ENCODE measurements at places on chromosomes 1 and 21.
A peak's percentile ranks its signal among the peaks of the same experiment; 100 is the strongest.

DNA sequence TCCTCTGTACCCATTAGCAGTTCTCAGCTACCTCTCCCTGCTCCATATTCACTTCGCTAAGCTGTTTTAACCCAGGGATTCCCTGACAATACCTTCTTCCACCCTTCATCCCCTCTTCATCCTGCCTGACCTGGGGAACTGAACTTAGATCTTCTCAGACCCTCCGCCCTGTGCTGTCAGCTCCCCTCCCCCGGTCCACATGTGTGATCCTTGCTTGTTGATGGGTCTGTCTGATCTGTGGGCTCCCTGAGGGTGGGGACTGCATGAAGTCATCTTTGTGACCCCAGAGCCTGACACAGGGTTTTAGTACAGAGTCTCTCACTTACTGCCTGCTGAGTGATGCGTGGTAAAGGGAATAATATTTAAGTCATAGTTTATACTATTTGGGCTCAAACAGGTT, 11.8 kb downstream of the CHAF1B start:
- no peak for DNase-seq

- no peak for DNase-seq
Measured at GRCh38 chr1:199959033-199959774, 68.3 kb upstream of the NR5A2 start.

GRCh38 chr1:194045416-194045815, 859.0 kb upstream of the B3GALT2 start:
- DNase-seq, result peak; percentile 8

- DNase-seq, result no peak
Measured at GRCh38 chr21:44952116-44952928, 12.5 kb downstream of the SLX9 start.

DNA sequence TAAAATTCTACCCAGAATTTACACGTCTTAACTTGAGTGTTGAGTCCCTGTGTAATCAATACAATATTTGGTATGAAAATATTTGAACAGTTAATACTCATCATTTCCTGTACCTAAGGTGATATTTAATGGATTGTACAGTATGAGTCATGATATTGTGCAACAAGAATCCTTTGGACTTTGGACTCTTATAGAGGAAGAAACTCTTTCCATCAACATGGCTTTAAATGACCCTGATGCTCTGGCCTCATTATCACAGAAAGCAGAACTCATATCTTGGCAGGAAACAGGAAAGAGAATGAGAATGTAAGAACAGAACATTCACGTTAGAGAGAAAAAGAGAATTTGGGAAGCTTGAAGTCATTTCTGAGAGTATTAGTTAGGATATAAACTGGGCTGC, 168.8 kb upstream of the B3GALT2 start:
- peak; percentile 77 for DNase-seq

GRCh38 chr1:19260211-19261138, 8.9 kb downstream of the MRTO4 start:
- DNase-seq, result peak; percentile 23

GRCh38 chr1:117664314-117664713, 58.5 kb downstream of the TENT5C start:
- no peak for DNase-seq

DNA sequence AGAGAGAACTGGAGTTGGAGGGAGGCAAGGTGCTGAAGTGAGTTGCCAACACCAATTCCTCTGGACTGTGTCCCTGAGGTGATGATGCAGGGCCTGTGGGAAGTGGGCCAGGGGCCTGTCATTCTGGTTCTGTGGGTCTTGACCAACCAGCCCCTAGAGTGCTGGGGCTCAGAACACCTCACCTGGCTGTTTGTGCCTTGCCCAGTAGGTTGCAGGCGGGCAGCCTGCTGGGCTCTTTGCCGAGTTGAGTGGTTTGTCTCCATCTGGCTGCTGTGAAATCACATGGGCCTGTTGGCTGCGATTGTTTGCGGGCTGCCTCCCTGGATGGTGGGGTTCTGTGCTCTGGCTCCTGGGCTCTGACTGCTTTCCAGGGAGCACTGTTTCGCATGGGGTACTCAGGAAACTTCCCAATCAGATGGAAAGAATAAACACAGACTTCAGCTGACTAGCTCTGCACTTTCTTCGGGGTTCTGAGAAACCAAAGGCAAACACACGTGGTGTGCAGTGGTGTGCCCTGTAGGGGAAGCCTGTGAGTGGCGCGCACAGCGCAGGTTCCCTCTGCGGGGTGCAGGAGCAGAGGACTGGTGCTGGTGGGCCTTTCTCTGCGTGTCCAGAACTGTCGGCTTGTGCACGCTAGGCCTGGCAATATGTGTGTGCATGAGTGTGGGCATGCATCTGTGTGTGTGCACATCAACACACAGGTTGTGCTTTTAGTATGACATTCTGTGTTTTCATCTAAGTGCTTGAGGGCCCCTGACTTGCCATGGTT, 95.1 kb downstream of the RHOU start:
- DNase-seq, result no peak

GRCh38 chr1:92342401-92342800, 43.5 kb downstream of the RPAP2 start:
- no peak for DNase-seq

GRCh38 chr1:233655301-233655740, 41.4 kb downstream of the KCNK1 start:
- peak; percentile 58 for DNase-seq

- no peak for DNase-seq
Measured at GRCh38 chr1:89995598-89996449, 914 bp downstream of the ZNF326 start.

DNA sequence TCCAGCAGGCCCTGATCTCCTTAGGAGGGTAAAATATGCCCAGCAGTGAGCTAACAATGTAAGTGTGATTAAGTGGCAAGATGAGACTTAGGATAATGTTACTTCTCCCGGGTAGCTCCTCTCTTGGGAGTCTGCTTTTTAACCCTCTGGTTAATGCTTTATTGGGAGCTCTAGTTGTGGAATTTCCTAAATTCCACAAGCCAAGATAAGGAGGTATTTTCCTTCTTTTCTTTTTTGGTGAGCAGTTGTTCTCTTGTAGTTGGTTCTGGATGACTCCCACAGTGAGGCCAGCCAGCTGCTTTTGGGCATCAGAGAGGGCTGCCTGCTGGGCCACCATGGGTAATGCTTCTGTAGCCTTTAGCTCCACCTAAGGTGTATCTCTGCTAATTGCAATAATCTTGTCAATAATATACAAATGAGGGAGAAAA, 19.3 kb downstream of the C1orf52 start:
- DNase-seq, result peak; percentile 46

DNA sequence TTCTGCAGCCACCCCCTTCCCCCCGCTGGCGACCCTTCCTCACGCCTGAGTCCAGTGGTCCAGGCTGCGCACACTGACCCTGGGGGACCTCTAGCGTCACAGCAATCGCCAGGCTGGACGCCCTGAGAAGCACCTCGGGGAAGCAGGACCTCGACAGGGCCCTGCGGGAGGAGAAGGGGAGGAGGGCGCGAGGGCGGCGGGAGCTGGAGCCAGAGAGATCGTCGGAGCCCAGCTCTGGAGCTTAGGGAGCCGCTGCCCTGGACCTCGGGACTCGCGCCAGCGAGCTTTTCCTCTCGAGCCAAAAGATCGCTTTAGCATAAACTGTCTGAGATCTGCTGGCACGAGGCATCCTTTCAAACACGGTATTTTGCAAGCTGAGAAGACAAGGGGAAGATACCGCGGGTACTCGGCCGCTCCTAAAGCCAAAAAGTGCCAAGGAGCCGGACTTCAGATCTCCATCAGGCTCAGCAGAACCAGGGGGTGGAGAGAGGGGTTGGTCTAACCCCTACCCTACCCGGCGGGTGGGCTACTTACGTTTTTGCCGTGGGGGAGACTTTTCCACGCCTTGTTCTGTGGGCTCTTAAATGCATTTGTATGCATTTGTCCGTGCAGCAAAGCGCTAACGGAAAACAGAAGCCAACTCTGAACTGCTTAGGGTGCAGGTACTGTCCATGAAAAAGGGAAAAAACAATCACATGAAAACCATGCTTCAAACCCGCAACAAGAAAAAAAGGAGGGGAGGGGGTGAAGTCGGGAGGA, 586 bp downstream of the COL24A1 start:
- DNase-seq, result peak; percentile 16

DNA sequence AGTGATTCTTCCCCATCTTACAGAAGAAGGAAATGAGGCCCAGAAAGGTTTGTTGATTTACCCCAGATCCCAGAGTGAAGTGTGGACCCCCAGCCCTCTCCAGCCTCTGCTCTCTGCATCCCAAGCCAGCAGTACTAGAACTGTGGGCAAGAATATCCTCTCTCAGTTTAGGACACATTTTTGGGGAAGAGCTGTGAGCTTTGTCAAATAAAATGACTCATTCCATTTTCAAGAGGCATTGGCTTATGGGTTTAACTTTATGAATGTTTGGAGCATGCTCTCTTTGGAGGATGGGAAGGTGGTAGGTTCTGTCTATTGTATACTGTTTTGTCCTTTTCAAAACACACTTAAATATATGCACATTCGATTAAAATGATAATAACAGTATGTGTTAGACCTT, 70.6 kb upstream of the CNTN2 start:
- DNase-seq, result no peak

DNA sequence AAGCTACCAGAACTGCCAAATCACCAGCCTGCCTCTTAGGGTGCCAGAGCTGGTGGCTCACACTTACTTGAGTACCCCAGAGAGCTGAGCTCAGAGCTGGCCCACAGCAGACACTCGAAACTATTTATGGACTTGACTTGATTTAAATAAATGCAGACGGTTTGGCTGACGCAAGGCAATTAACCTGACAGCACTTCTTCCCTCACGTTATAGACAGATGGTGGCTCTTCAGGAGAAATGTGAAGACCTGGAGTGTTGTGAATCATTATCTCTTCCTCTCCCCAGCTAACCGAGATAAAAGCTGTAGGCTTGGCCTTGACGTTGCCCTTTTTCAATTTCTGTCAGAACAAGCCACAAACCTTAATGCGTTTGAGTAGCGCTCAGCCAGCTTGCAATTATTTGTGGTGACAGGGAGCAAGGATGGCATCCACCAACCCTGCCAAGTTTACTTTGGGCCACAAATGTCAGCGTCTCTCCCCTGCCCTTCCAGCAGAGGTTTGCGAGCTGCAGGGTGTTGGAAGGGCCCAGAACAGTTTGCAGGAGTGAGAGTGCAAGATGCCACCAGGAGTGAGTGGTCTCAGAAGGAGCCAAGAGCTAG, 34.0 kb upstream of the BCAR3 start:
- no peak for DNase-seq

GRCh38 chr1:202658251-202658759, 51.9 kb downstream of the SYT2 start:
- DNase-seq, result no peak

- DNase-seq, result peak; percentile 89
Measured at GRCh38 chr1:162055062-162055461, 14.4 kb upstream of the NOS1AP start.

DNA sequence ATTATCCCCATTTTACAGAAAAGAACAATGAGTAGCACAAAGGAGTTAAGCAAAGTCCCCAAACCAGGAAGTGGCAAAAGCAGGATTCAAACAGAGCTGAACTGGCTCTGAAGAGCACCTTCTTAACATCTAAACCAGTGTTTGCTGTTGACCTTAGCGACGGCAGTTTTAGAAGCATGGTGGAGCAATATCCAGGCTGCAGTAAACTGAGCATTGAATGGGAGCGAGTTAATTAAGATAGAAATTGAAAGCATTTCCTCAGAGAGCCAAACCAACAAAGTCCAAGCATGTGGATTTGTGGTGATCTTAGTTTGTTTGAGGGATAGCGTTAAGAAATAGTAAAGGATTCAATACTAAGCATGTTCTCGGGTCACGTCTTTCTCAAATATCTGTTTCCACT, 13.4 kb upstream of the ZNF281 start:
- no peak for DNase-seq

- DNase-seq, result peak; percentile 66
Measured at GRCh38 chr1:215568299-215568692, 1.2 kb downstream of the KCTD3 start.

DNA sequence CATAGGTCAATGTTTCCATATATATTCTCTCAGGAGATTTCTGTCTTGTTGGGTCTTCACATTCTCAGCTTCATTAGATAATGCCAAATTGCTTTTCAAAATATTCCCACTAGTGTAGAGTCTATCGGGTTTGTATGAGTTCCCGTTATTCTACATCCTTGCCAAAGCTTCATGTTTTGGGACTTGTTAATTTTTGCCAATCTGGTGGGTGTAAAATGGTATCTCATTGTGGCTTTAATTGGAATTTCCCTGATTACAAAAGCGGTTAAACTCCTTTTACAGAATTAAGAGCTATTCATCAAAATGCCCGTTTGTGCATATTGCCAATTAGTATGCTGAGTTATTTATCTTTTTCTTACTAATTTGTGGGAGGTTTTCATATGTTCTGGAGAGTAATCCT, 708.4 kb upstream of the ADAMTS5 start:
- no peak for DNase-seq

DNA sequence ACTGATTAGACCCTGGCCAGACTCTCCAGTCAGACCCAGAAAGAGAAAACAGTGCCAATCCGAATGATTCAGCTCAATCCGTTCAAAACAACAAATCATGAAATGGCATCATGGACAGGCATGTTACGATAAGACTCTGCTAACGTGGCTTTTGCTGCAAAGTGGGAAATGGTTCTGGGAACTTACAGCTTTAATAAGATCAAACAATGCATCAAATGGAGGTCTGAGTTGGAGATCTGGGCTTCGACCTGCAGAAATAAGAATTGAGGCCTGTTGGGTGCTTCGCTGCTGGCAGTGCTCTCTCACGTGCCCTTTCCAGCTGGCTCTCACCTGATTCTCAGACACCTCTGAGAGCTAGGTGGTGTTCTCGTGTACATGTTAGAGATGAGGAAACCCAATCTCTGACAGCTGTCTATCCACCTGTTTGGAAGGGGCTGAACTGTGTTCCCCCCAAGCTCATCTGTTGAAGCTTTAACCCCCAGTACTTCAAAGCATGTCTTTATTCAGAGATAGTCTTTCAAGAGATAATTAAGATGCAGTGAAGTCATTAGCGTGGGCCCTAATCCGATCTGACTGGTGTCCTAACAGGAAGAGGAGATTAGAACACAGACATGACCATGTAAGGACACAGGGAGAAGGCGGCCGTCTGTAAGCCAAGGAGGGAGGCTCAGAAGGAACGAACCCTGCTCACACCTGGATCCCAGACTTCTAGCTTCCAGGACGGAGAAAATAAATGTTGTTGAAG, 45.5 kb upstream of the ETS2 start:
- no peak for DNase-seq

DNA sequence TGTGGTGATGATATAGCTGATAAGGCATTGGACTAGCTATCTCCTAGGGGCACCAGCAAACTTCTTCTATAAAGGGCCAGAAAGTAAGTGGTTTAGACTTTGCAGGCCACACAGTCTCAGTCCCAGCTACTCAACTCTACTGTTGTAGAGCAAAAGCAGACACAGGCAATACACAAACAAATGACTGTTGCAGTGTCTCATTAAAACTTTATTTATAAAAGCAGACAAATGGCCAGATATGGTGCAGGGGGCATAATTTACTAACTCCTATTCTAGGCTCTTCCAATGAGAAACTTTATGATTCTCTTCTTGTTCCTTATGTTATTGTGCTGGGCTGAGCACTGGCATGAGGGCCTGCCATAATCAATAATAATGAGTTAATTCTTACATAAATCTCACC, 176.8 kb upstream of the POU3F1 start:
- DNase-seq, result no peak

- DNase-seq, result no peak
Measured at GRCh38 chr1:100862591-100862990, 32.1 kb downstream of the EXTL2 start.

Data from MCF 10A (cell line).